ENCODE measurements at places on chromosomes 16 and 17.

DNA sequence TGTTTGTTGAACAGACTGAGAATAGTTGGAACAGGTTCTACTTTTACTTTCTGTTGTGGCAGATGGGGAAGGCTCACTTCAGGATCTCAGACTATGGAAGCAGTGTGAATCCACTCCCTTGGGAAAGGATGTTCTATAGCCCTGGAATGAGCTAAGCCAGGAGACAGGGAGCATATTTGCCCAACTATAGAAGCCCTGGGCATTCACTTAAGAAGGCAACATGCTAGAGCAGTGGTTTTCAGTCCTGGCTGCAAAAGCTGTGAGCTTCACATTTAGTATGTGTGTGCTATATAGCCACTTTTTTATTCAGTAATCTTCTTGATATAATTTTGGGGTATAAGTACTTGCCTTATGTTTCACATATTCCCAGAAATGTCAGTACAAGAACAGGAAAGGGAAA is 1.2 kb upstream of the KRT32 start:
- no peaks in the 10 kb centered on the region for H3K4me1 ChIP-seq
- no peak overlapping the region for H3K27ac ChIP-seq
- peaks cover 2% of the 10 kb centered on the region for H3K27me3 ChIP-seq

DNA sequence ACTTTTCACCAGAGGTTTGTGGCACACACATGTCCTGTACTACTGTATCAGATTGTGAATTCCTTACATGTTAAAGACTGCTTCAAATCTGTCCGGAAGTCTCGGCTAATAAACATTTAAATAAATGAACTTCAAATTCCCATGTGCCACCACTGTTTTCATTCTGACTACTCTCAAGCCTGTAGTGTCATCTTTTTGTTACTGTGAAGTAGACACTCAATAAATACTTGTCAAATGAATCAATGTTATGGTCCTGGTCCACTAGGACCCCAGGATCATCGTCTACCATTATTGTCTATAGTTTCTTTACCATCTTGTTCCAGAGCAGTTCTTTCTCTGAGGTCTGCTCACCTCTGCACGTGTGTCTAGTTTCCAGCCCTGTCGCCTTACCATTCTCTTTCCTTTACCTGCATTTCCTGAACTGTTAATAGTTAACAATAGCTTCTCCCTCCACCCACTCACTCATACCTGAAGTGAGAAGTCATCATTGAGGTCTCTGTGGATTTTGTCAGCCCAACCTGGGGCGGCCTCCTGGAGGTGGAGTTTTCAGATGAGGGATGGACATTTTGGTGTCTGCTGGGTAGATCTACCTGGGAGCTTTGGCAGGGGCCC is 333.0 kb downstream of the SEC14L1 start:
- peak overlapping the region; percentile 70 for H3K4me3 ChIP-seq
- H3K27me3 ChIP-seq, result no peaks in the 10 kb centered on the region

DNA sequence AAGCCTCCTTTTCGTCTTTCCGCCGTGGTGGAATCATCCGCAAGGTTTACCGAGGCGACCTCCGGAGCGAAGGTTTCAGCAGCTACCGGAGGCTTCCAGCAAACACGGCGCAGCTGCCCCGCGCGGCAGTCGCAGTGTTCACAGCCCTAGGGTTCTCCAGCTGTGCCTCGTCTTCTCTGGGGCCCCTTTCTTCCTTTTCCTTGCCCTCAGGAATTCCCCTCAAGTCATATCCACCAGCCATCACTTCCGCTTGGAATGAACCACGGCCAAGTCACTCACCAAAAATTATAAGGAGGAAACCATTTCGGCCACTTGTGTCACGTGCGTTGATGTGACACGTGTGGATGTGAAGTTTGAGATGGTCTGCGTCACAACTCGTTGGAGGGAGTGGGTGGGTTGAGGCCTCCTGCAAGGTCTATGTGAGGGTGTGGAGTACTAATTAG is 636 bp upstream of the ERN1 start:
- peak overlapping the region; percentile 72 for H3K4me3 ChIP-seq
- peaks cover 49% of the 10 kb centered on the region for H3K4me1 ChIP-seq

DNA sequence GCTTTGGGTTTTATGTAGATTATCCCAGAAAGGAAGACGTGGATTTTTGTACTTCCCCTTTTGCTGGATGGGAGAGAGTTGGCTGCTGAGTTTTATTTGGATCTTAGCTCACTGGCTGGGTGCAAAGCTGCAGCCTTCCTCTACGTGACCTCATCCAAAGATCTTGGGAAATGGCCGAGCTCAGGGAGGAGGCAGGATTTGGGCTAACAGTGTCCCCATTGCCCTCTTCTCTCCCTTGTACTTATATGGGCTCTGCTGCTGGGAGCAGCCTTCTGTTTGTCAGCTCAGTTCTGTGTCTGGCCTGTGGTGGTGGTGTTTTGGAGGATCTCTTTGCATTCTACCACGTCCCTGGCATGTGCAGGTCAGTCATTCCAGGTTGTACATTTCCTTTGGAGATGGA is 2.0 kb downstream of the AOC3 start:
- no peaks in the 10 kb centered on the region for H3K36me3 ChIP-seq
- no peak overlapping the region for H3K4me3 ChIP-seq
- DNase-seq, result no peak
- H3K27me3 ChIP-seq, result no peaks in the 10 kb centered on the region
- H3K4me1 ChIP-seq, result no peaks in the 10 kb centered on the region
- no peak overlapping the region for H3K27ac ChIP-seq

DNA sequence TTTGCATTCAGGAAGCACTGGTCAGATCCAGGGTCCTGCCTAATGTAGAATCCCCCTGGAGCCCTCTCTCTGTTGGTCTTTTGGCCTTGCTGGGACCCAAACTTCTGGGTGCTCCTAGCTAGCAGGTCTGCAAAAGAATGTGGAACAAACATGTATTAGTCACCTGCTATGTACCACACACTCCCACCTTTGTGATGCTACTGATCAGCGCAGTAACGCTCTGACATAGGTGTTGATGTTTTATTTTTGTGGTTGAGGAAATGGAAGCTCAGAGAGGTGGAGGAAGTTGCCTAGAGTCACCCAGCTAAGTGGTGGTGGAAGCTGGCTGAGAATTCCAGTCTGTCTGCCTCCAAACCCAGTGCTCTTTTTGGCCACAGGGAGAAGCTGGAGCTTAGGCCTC is 35.8 kb upstream of the LGALS9 start:
- H3K4me3 ChIP-seq, result no peak overlapping the region
- no peak for DNase-seq
- H3K27ac ChIP-seq, result peak overlapping the region; percentile 49
- H3K27me3 ChIP-seq, result no peaks in the 10 kb centered on the region
- peaks cover 25% of the 10 kb centered on the region for H3K36me3 ChIP-seq

- H3K27me3 ChIP-seq, result peaks cover 1% of the 10 kb centered on the region
- no peaks in the 10 kb centered on the region for H3K36me3 ChIP-seq
- H3K4me1 ChIP-seq, result peaks cover 5% of the 10 kb centered on the region
- no peak overlapping the region for H3K27ac ChIP-seq
- DNase-seq, result no peak
- no peak overlapping the region for H3K4me3 ChIP-seq
Observed at GRCh38 chr17:15231851-15232516, 33.1 kb downstream of the PMP22 start.

DNA sequence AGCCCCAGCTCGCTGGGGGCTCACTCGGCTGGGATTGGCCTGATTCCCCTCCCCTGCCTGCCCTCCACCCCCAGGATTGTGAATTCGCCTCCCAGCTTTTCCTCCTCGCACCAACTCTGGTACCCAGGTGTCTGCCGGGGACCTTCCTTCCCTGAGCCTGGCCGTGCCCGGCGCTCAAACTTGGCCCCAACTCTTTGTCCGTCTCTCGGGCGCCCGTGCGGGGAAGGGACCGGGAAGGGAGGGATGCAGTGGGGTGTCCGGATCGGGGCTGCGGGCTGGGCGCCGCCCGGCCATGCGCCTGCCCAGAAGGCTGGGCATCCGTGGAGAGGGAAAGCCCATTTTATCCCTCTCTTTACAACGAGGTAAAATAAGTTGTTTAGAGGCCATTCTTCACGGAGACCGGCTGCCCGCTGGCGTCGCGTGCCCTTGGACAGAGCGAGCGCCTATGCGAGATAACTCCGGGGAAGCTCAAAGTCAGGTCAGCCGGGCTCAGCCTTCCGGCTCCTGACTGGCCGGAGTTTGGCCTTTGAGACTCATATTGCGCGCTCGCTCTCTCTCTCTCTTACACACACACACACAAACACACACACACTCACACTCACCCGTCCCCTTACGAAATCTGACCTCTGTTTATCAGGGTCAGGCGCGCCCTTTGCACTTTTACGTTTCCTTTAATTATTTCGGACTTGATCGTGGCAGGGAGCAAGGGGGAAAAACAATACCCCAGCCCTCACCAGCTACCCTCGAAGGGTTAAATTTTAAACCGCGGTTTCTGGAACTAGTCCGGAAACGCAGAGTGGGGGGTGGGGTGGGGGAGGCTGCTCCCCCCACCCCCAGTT is 774 bp upstream of the MAF start:
- H3K27me3 ChIP-seq, result peaks cover 24% of the 10 kb centered on the region
- H3K27ac ChIP-seq, result peak overlapping the region; percentile 92
- peaks cover 21% of the 10 kb centered on the region for H3K36me3 ChIP-seq

GRCh38 chr17:34720760-34721159 is 141.4 kb downstream of the TMEM132E start:
- no peak overlapping the region for H3K4me3 ChIP-seq
- H3K27ac ChIP-seq, result no peak overlapping the region
- H3K4me1 ChIP-seq, result no peaks in the 10 kb centered on the region
- H3K36me3 ChIP-seq, result no peaks in the 10 kb centered on the region
- no peak for DNase-seq

DNA sequence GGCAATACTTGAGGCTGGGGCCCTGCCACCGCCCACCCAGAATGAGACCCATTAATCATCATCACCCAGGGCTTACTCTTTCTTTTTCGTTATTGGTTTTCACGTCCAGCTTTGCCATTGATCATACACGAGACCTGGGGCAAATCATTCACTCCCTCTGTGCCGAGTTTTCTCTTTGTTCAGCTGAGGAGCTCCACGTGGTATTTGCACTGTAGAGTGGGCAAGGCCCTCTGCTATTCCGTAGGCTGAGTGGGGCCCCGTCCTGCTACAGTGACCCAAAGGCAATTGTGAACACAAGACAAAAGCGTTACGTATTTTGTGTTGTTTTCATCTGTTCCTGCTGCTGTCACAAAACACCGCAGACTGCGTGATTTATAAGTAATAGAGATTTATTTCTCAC is 23.6 kb upstream of the CBX2 start:
- no peak for DNase-seq
- H3K4me1 ChIP-seq, result peaks cover 10% of the 10 kb centered on the region
- H3K27me3 ChIP-seq, result peaks cover 24% of the 10 kb centered on the region
- no peak overlapping the region for H3K27ac ChIP-seq
- H3K4me3 ChIP-seq, result no peak overlapping the region
- no peaks in the 10 kb centered on the region for H3K36me3 ChIP-seq

- no peak overlapping the region for H3K4me3 ChIP-seq
- H3K4me1 ChIP-seq, result peaks cover 20% of the 10 kb centered on the region
- DNase-seq, result no peak
- H3K36me3 ChIP-seq, result no peaks in the 10 kb centered on the region
- no peaks in the 10 kb centered on the region for H3K27me3 ChIP-seq
Observed at GRCh38 chr16:84552135-84552534, 47.7 kb upstream of the MEAK7 start.

GRCh38 chr16:81446907-81447268 is 2.3 kb downstream of the CMIP start:
- peak; percentile 26 for DNase-seq
- peaks cover 19% of the 10 kb centered on the region for H3K36me3 ChIP-seq
- peak overlapping the region; percentile 96 for H3K4me3 ChIP-seq
- H3K4me1 ChIP-seq, result peaks cover 56% of the 10 kb centered on the region
- no peaks in the 10 kb centered on the region for H3K27me3 ChIP-seq

GRCh38 chr17:77086433-77087010 is 54.2 kb upstream of the SEC14L1 start:
- H3K27me3 ChIP-seq, result no peaks in the 10 kb centered on the region
- peak; percentile 91 for DNase-seq
- peaks cover 31% of the 10 kb centered on the region for H3K36me3 ChIP-seq
- peak overlapping the region; percentile 7 for H3K4me3 ChIP-seq
- H3K27ac ChIP-seq, result peak overlapping the region; percentile 21

- no peaks in the 10 kb centered on the region for H3K4me1 ChIP-seq
- no peaks in the 10 kb centered on the region for H3K36me3 ChIP-seq
- no peak overlapping the region for H3K4me3 ChIP-seq
Observed at GRCh38 chr16:8295513-8296237, 294.6 kb downstream of the TMEM114 start.

DNA sequence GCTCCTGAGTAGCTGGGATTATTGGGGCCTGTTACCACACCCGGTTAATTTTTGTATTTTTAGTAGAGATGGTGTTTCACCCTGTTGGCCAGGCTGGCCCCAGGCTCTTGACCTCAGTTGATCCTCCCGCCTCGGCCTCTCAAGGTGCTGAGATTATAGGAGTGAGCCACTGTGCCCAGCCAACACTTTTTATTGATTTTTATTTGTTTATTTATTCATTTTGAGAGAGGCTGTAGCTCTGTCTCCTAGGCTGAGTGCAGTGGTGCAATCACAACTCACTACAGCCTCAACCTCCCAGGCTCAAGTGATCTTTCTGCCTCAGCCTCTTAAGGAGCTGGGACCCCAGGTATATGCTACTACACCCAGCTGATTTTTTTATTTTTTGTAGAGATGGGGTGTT is 54.7 kb downstream of the TNRC6A start:
- H3K27ac ChIP-seq, result no peak overlapping the region
- no peak for DNase-seq
- H3K36me3 ChIP-seq, result peaks cover 42% of the 10 kb centered on the region
- no peaks in the 10 kb centered on the region for H3K4me1 ChIP-seq
- H3K27me3 ChIP-seq, result no peaks in the 10 kb centered on the region

DNA sequence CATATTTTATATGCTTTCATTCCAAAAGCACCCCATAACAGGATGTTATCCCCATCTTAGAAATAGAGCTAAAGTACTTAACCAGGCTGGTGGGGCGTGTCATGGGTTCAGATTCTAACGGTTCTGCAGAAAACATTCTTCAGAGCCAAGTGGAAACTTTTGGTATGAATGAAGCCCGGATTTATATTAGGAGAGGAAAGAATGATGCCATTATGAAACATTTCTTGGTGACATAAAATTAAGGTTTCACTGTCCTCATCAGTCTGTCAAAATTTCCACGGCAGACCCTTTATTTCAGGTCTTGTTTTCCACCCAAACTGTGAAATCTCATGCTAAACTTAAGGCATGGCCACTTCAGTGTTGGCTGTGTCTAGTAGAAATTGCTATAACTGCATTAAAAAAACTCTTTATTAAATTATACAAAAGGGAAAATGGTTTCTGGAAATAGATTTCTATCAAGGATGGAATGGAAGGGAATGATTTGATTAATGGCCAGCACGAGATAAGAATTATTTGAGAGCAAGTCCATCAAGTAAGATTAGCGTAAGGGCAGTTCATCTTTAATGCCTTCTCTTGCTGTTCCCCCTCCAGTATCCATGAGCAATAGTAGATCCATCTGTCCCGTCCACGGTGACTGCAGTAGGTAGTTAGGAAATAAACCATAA is 11.7 kb downstream of the PRKCA start:
- DNase-seq, result peak; percentile 72
- H3K27me3 ChIP-seq, result no peaks in the 10 kb centered on the region
- peak overlapping the region; percentile 87 for H3K27ac ChIP-seq
- peaks cover 92% of the 10 kb centered on the region for H3K4me1 ChIP-seq

DNA sequence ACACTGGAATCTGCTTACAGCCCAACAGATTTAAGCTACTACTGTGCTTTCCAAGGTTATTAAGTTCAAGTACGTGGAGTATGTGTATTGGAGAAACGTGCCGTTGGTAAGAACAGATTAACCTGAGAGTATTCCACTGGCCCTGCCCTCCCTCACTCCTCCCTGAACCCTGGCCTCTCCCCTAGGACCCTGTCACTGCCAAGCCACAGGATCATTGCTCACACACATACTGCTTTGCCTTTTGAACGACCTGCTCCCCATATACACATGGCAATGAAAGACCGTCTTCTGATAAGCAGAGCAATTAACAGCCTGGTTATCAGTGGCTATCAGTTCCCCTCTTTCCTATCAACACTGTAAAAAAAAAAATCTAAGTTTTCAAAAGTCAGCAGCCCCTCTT is 458.9 kb upstream of the DYNLRB2 start:
- DNase-seq, result no peak
- no peaks in the 10 kb centered on the region for H3K36me3 ChIP-seq
- H3K4me1 ChIP-seq, result no peaks in the 10 kb centered on the region
- peaks cover 2% of the 10 kb centered on the region for H3K27me3 ChIP-seq
- no peak overlapping the region for H3K4me3 ChIP-seq
- H3K27ac ChIP-seq, result no peak overlapping the region
